Camera-type eye (tissue), 1 donor: ENCODE measurements at places on chromosomes 7 and 10. TPM values are rescaled to one million over a fixed set of nuclear protein-coding genes. Genes with fewer than 3 reads are reported as not detected.

Gene ANKRD7
- total RNA-seq, result 4.4 TPM

Gene MBLAC1
- 3.1 TPM for total RNA-seq

Gene PITX3
- total RNA-seq, result 2.1 TPM

Gene TBATA
- total RNA-seq, result not detected

Gene CLCN1
- total RNA-seq, result 0.22 TPM
